ENCODE measurements at places on chromosomes 6 and 20.

GRCh38 chr6:45625191-45625664 lies 247.5 kb upstream of the SUPT3H start:
- no peak for DNase-seq

DNA sequence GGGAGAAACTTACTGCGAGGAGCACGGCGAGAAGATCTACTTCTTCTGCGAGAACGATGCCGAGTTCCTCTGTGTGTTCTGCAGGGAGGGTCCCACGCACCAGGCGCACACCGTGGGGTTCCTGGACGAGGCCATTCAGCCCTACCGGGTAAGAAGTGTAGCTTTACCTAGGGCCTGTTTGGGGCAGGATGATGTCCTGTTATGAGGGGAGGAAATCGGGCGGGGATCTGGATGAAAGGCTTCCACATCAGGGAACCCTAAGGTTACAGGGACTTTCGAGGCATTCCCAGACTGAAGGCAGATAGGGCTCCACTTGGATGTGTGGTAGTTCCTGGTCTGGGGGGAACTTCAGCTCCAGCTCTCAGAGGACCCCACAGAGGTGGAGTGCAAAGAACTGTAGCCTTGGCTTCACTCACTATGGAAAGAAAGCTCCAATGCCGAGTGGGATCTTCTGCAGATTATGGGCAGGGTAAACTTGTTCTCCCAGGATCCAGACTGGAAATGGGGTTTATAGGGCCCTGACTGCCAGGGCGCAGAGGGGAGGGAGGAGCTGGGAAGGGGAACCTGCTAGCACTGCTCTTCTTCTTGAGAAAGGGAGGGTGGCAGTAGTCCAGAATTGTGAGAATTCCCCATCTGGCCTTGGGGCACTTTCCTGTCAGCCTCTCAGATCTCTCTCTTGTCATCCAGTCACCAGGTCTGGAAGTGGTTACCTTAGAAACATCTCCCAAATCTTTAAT lies 740 bp downstream of the TRIM15 start:
- DNase-seq, result no peak

DNA sequence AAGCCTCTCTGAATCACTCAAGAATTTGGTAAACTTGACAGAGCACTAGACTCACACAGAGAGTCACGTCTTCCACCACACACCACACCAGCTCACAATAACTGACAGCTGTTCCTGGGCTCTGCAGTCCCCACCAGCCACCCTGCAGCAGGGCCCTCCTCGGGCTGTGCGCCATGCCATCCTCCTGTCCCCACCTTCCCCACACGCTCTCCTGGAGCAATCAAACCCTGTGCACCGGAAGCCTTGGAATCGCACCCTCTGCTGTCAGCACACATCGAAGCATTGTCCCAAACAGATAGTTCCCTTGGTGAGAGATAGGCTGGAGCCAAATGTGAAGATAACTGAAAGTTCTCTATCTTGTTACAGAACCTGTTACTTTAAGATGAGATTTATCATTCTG lies 191.0 kb downstream of the TBXT start:
- no peak for DNase-seq

GRCh38 chr20:54351371-54352136 lies 123.8 kb upstream of the DOK5 start:
- DNase-seq, result no peak

GRCh38 chr6:47492355-47492754 lies 14.8 kb downstream of the CD2AP start:
- no peak for DNase-seq

Data from WERI-Rb-1 (cell line).